CD4-positive, alpha-beta T cell (primary cell): ENCODE measurements at places on chromosomes 4 and X.
A peak's percentile ranks its signal among the peaks of the same experiment; 100 is the strongest.

DNA sequence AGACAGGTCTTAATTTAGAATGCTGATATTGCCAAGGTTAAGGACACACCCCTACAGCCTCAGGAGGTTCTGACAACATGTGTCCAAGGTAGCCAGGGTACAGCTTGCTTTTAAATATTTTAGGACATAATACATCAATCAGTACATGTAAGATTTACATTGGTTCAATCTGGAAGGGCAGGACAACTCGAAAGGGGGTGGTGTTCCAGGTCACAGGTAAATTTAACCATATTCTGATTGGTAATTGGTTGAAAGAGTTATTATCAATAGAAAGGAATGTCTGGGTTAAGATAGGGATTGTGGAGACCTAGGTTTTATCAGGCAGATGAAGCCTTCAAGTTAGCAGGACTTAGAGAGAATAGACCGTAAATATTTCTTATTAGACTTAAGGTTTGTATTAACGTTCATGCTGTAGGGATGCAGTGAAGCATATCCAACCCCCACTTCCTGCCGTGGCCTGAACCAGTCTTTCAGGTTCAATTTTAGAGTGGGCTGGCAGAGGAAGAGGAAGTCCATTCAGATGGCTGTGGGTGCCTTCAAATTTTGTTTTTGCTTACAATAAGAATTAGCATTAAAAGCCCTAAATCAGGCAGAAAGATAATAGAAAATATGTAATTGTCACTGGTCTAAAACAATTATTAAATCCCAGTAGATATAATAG, 136.5 kb upstream of the GALNTL6 start:
- DNase-seq = no peak

GRCh38 chr4:28177641-28178040, 1317.0 kb downstream of the STIM2 start:
- no peak for DNase-seq

- DNase-seq = no peak
These were observed 5.5 kb downstream of the L1CAM start for GRCh38 chrX:153880440-153880815.

- no peak for DNase-seq
These were observed 790 bp downstream of the CLGN start for GRCh38 chr4:140426610-140427105.

DNA sequence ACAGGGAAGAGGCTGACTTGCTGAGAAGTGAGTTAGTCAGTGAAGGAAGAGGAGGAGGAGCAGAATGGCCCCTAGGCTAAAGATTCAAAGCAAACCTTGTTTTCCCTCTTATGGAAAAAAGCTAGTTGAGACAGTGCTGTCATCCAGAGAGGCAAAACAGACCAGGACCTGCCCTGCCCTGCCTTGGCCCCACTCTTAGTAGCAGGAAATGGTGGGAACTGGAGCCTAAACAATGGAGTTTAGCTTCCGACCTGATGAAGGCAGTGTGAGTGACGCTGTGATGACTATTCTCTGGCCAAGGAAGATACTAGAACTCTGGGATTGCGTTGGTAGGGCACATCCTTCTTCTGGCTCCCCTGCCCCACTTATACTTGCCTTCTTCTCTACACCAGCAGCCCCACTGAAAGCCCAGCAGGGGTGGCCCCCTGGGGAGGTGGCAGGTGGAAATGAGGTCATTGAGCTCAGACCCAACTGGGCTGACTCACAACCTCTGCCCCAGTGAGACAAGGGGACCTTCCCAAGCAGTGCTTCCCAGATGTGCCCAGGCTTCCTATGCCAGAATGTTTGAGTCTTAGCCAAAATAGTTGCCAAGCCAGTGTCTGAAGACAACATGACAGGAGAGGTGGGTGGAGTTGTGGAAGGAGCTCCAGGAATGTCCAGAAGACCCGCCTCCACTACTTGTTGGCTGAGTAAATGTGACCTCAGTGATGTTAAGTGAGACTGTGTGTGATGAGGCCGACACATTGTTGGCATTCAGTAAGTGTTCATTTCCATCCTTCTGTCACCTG, 38.8 kb downstream of the MSN start:
- peak; percentile 60 for DNase-seq

GRCh38 chrX:148507418-148507817, 7.0 kb downstream of the AFF2 start:
- no peak for DNase-seq

DNA sequence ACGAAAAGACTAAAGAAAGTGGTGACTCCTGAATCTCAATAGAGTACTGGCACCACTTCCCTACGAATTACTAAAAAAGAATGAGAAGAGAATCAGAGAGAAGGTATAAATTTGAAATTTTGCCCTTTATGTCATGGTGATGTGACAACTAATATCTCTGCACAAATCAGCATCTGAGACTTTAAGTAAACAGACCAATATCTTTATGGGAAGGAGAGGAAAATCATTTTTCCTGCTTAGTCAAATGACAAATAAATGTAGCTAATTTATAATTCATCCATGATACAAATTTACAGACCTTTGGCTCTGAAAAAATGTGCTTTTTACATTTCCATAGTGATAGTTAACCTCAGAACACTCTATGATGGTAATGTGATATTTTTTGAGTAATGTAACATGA, 424.8 kb upstream of the EPHA5 start:
- DNase-seq = no peak

GRCh38 chrX:40513012-40513411, 67.8 kb upstream of the ATP6AP2 start:
- no peak for DNase-seq

DNA sequence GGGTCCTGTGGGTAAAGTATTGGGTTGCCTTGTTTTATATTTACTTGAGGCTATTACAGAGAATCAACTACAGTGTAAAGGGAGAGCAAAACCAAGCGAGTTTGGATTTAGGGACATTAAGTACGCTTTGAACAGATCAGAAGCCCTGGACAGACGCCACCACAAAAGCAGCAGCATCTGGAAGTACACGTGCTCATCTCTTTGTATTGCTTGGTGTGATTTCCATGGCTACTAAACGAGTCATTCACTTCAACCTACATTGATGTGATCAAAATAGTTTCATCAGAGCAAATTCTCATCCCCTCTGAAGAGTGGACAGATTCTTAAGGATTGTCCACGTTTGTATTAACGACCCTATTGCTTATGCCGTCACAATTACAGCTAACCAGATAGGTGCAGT, 85.1 kb downstream of the SORBS2 start:
- no peak for DNase-seq

GRCh38 chrX:37509349-37509748, 62.1 kb upstream of the LANCL3 start:
- no peak for DNase-seq

DNA sequence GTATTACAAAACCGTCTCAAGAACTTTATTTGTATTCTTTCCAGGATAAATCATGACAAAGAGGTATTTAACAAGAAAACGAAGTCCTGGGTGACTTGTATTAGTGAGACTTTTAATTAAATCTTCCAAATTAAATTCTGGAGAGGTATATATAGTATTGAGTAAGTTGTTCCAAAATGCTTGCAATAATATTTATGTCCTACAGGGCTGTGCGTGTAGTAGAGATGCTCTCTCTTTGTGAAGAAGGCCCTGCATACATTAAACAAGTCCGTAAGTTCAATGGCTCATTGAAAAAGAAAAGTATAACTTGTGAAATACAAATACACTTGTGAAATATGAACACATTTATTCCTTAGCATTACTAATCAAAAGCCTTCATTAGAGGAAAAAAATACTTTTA, 211.4 kb downstream of the ARHGAP24 start:
- no peak for DNase-seq

DNA sequence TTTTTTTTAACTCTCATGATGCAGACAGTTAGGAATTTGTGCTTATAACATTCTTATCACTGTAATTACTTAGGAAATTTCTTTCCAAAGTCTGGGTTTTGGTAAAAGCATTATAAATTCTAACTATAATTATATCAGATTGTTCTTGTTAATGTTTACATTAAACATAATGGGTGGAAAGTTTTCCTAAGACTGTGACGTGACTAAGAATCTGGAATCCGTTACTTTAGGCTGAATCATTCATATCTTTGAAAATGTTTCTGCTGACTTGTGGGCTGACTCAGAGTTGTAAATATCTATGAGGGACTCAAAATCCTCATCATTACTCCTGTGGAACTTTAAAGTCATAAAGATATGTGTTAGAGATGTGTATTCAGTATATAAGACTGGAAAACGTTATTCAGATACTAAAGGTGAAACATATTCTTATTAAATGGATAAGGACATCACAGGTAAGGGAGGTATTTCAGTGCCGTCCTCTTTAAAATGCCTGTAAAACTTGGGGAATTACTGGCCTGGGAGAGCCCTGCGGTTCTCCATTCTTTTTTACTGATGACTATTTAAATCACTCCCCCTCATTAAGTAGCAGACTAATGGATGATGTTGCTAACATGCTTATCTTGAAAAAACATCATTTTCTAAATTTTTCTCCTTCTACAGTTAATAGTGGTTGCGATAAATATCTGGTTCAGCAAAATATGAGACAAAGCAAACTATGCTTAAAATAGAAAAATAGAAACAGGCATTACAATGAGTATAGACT, 159.0 kb downstream of the DCLK2 start:
- no peak for DNase-seq

DNA sequence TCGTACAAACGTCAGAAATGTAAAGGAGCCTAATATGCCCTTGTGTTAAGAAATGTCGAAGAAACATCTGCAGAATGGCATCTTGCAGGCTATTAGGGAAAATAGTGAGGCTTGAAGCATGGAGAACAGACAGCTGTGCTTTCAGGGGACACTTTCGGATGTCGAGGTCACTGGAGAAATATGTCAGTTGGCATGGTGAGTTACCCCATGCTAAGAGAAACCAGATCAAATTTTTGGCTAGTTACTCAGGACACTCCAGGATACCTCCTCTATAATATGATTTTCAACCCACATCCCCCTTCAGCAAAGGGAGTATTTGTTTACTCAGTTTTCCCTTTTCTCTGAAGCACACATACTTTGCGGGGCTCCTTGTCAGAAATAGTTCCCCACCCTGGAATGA, 171.4 kb downstream of the GPC3 start:
- DNase-seq = no peak

GRCh38 chrX:134604701-134605311, 53.5 kb downstream of the PLAC1 start:
- no peak for DNase-seq

DNA sequence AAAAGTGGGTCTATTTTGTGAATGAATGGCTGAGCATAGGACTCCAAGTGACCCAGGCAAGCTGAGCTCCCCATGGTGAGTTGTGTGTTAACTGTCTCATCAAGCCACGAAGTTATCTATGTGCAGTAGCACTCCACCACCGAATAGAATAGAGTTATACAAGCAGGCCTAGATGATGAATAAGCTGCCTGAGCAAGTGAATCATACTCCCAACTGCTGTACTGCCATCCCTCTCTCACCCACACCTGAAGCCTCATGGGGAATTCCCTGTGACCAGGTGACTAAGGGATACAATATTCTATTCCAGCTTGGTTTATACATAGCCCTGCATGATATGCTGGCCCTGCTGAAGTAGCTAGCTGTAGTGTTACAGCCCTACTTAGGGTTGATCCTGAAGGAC, 38.7 kb downstream of the KDM5C start:
- no peak for DNase-seq

DNA sequence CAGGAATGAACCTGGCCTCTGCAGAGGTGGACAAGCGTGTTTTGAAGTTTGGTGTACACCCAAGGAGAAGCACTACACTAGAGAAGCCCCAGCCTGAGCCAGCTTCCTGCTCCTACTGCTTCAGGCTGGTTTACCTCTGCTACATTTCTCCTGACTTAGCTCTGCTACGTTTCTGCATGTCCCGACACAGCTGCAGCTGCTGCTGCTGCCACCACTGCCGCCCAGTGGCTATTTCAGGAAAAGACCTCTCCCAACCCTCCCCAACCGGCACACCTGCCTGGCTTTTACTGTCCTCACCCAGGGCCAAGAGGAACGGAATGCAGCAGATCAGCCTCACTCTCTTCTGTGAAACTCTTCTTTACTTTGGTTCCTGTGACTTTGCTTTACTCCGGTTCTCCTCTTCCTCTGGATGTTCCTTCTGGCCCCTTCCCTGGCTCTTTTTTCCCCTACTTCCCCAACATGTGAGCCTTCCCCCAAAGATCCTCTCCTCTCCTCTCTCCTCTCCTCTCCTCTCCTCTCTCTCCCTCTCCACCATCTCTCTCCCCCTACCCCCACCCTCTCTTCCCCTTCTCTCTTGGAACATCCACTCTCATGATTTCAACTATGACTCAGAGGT, 3.1 kb upstream of the P2RY4 start:
- DNase-seq = no peak

GRCh38 chr4:4754641-4755040, 104.8 kb upstream of the MSX1 start:
- no peak for DNase-seq

GRCh38 chr4:126753592-126753991, 879.2 kb upstream of the INTU start:
- DNase-seq = no peak

GRCh38 chrX:23478561-23478960, 143.9 kb downstream of the PTCHD1 start:
- DNase-seq = no peak

GRCh38 chrX:8668813-8669212, 63.1 kb downstream of the ANOS1 start:
- DNase-seq = no peak

- no peak for DNase-seq
These were observed 25.8 kb upstream of the ARHGEF38 start for GRCh38 chr4:105526656-105527055.

DNA sequence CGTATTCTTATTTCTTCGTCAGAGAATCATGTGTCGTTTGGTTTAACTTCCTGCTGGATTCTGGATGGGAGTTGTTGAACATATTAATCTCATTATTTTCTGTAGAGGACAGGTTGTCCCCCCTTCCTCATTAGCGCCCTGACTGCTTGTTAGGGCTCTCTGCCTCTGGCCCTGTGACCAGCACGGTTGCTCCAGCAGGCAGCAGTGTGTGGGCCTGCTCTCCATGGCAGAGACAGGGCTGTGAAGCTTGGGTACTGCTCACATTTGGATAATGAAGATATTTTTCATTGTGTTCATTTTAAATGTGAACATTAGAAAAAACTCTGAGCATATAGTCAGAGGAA, 102.7 kb downstream of the KLHL8 start:
- DNase-seq = no peak

GRCh38 chr4:6753891-6754290, 28.6 kb upstream of the KIAA0232 start:
- DNase-seq = no peak

GRCh38 chr4:14234307-14234706, 606.8 kb upstream of the BOD1L1 start:
- no peak for DNase-seq

DNA sequence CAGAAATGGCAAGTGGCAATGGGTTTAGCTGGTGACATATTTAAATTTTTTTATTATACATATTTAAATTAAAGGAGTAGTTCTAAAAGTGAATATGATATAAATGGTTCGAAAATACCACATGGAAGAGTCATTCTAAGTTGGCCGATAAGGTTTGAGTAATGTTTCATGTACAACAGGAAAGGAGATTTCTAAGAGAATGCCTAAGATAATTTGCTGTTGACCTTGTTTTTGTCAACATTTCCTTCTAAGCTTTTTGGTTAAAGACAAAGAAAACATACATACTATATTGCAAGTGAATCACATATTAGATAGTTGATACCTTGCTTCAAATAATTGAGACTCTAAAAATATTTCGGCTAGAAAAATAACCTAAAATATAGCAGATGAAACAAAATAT, 526.6 kb upstream of the SLIT2 start:
- no peak for DNase-seq

GRCh38 chr4:87849612-87850011, 16.8 kb downstream of the MEPE start:
- DNase-seq = no peak
